Renal cortex interstitium (tissue), 15 donors: ENCODE measurements at places on chromosomes 6 and 20. TPM values are rescaled to one million over a fixed set of nuclear protein-coding genes. Genes with fewer than 3 reads are reported as not detected.

- no peak for DNase-seq
Measured at GRCh38 chr20:41854765-41855164, 236.6 kb upstream of the CHD6 start.

- no peak for DNase-seq
Measured at GRCh38 chr6:56160489-56160888, 86.9 kb downstream of the COL21A1 start.

- no peak for DNase-seq
Measured at GRCh38 chr6:11538819-11539468, 1.4 kb downstream of the TMEM170B start.

DNA sequence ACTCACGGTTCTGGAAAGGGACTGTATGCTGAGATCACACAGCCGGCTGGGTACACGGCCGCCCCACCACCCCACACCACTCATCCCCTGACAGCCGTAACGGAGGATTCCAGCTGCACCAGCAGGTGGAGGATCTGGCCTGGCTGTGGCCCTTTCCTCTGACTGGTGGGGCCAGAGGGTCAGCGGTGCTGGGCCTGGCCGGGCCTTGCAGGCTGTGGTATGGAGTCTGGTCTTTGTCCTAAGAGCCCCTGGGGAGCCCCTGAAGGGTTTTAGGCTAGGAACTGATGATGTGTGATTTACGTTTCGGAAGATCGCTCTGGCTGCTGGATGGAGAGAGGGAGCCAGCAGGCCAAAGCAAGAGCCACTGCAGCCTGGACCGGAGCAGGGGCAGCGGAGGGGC is 26.6 kb downstream of the NOL4L start:
- no peak for DNase-seq

The MAPK13 gene
- 19.3 TPM for polyA plus RNA-seq

The CDH26 gene
- 0.75 TPM for polyA plus RNA-seq

The SIRPB1 gene
- 0.56 TPM for polyA plus RNA-seq
